ENCODE measurements at places on chromosomes 12 and 14. TPM values are rescaled to one million over a fixed set of nuclear protein-coding genes. Genes with fewer than 3 reads are reported as not detected.
A peak's percentile ranks its signal among the peaks of the same experiment; 100 is the strongest.

The MANSC4 gene
- polyA plus RNA-seq = not detected

The INHBE gene
- 23.1 TPM for polyA plus RNA-seq

The COX8C gene
- polyA plus RNA-seq = not detected

- no peak for DNase-seq
Measured at GRCh38 chr12:2651068-2651965, 143.5 kb upstream of the FKBP4 start.

DNA sequence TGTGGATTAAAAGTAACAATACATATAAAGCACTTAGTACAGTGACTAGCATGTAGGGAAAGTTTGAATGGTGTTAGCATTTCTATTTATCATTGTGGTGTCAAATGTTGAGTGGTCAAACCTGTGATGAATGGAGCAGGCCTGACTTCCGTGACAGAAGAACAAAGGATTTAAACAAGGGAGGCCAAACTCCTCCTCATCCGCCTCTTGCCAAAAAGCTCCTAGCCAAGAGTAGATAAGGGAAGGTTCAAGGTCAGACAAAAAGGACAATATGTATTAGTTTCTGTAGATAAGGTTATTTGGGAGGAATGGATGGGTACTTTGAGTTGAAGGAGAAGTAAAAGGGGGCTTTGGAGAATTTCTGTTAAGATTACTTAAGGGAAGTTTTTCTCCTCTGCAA, 6.5 kb downstream of the RNASE7 start:
- DNase-seq = no peak

DNA sequence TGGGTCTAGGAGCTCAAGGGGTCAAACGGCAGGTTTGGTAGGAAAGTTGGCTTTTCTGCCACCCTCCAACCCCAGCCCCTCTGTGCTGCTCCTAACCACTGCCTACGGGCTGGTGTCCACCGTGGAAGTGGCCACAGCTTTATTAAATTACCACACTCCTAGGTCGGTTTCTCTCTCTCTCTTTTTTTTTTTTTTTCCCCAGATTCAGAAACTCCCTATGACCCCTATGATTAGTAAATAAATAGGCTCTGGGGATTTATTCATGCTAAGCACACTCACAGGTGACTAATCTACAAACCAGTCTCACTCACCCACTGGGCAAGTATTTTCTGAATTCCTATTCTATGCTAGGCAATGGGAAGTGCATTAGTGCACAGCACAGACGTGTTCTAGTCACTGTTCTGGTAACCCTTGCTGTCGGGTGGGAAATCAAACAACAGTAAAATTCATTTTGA, 8.7 kb upstream of the DDX47 start:
- peak; percentile 81 for DNase-seq

DNA sequence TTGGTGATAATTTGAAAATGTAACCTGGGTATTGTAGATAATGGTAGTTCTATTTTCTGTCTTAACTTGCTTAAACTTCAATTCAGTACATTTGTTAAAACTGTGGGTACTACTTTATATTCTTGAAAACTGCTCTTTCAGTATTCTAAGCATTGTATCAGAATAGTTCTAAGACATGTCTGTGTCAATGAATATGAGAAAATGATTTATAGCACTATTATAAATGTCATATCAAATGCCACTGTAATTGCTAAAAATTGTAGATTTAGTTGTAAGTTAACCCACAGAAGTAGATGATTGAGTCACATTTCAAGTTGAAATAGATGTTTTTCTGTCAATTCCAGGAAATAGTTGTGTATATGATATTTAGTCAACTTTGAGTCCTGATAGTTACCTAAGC, 2.4 kb downstream of the NAA30 start:
- no peak for DNase-seq

DNA sequence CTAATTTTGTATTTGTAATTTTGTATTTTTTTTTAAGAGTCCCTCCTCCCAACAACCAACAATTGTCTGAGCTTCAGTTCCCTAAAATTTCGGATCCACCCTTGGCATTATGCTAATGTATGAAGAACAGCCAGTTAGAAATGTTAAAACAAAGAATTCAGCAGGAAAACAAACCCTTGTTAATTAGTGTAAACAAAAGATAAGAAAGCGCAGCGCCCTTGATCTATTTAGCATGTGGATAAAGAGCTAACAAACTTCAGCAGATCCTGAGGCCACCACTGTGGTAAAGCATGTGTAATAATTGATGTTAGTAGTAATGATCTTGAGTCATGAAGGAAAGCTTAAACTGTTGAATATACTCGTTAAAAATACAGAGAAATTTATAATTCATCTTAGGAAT, 199.8 kb downstream of the TMX1 start:
- DNase-seq = no peak

DNA sequence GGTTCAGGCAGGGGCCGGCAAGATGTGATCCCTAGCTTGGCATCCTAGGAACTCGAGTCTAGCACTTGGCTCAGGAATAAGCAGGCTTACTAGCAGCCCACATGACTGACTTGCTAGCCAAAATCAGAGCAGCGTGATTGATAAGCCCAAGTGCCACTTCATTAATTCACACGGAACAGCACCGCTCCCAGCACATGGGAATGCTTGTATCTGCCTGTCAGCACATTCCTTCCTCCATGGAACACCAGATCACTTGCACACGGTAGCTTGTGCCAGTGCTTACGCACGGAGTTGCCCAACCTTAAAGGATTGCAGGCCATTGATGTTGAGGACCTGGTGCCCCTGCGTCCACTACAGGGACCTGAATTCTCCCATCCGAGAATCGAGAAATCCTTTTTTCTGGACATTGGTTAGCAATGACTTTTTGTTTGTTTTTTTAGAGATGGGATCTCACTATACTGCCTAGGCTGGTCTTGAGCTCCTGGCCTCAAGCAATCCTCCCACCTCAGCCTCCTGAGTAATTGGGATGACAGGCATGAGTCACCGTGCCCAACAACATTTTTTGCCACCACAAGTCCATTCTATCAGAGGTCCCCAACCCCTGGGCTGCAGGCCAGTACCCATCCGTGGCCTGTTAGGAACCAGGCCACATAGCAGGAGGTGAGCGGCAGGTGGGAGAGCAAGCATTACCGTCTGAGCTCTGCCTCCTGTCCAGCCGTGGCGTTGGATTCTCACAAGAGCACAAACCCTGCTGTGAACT, 30.6 kb upstream of the TSPAN9 start:
- no peak for DNase-seq

- no peak for DNase-seq
Measured at GRCh38 chr12:64876388-64877071, 52.1 kb downstream of the TBC1D30 start.

All from BJ (cell line).